ENCODE measurements at places on chromosomes 7 and 10.

DNA sequence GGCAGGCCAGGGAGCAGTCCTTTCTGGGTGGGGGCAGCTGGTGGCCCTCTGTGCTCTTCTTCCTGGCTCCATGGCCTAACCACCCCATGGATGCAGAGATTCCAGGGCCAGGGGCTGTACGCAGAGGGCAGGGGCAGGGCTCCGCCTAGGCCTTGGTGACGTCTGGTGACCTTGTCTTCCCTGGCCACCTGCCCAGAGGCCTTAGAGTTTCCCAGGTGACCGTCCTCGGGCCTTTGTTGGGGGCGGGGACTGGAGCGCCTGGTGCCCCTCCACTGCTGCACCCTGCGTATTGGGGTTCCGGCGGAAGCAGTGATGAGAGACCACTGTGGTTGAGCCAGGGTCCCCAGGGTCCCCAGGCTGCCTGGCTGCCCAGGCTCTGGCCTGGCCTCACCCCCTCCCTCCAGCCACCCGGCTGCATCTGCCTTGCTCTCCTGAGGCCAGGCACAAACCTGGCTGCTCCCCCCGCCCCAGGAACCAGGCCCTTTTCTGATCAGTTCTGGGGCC lies 10.3 kb downstream of the PWWP2B start:
- no peak for DNase-seq

- DNase-seq = no peak
These were observed 213.7 kb downstream of the GFRA1 start for GRCh38 chr10:116059320-116059719.

GRCh38 chr7:135748770-135749169 lies at the start of gene FAM180A:
FAM180A (minus strand) TSS chr7:135748813; CDS start chr7:135748580, 233 bp downstream.
- DNase-seq = no peak

DNA sequence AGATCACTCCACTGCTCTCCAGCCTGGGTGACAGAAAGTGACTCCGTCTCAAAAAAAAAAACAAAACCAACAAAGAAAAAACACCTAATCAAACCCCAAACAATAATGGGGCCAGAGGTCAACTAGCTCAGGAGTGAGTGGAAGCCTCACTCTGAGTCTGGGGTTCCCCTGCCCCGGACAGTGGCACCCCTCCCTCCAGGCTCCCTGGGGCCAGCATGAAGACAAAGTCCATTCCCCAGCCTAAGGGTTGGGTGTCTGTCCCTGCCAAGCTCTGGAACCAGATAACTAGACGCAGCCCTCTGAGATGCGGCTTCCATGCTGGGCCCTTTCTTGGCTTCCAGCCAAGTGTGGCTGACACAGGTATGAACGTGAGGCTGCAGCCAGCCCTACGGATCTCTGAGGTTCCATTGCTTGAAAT lies 1.7 kb upstream of the FUOM start:
- no peak for DNase-seq

GRCh38 chr10:31204090-31204489 lies 114.9 kb upstream of the ZEB1 start:
- DNase-seq = no peak

DNA sequence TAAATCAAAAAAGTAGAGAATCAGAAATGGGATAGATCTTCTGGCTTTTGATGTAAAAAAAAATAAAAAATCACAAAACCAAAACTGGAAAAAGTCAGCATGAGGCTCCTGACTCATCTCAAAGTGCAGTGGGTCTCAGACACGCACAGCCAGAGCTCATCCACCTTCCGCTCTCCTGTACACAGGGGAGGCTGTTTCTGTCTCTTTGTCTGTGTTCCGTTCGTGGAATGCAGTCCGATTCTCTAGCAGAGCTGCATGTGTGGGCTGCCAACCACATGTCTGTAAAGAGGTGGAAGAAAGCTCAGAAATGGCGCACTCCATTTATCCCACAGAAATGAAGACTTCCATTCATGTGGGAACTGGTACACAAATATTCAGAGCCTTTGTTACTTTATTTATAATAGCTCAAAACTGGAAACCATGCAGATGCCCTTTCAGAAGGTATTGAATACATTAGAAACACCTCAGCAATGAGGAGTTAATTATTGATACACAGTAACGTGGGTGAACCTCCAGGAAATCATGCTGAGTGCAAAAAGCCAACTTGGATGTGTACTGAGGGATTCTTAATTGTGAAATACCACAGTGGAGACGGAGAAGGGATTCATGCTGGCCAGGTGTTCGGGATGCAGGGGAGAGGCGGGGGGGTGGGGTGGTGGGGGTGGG lies 123.3 kb downstream of the TRRAP start:
- no peak for DNase-seq

- DNase-seq = no peak
These were observed 287.2 kb downstream of the CAMK1D start for GRCh38 chr10:12636571-12636970.

DNA sequence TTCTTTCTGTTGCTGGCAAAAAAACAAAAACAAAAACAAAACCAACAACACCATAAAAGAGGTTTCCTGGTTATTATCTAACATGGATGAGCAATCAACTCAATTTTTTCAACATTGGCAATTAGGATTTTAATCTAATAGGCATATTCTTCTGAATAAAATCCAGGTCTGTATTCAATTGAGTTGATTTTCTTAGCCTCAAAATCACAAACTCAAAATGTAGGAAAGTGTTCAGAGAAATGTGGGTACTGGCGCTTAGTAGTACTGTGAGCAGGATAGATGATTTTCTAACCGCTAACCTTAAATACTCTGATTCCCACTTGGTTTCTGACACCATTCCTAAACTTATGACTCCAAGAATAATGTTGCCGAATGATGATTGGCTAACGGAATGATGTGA lies 5.6 kb downstream of the WNT16 start:
- DNase-seq = no peak

- DNase-seq = peak; percentile 18
These were observed 78.3 kb upstream of the NRP1 start for GRCh38 chr10:33412653-33413361.

- DNase-seq = no peak
These were observed 187.2 kb upstream of the MBL2 start for GRCh38 chr10:52959810-52960209.

DNA sequence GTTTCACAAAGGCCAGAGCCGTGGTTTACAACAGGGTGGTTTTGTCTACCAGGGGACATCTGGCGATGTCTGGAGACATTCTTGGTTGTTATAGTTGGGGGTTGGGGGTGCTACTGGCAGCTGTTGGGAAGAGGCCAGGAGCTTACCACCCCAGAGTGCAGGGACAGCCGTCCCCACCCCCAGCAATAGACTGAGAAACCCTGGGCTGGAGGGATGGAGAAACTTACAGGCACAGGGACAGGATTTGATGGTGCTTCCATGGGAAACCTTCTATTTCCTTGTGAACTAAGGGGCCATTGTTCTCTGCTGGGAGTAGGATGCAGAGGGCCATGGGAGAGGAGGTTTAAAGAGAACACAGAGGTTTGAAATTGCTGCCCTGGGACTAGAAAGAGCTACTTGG lies 10.9 kb downstream of the ADCK2 start:
- no peak for DNase-seq

GRCh38 chr10:111175787-111176186 lies 99.0 kb downstream of the ADRA2A start:
- no peak for DNase-seq

GRCh38 chr10:113042868-113043267 lies 92.8 kb downstream of the TCF7L2 start:
- no peak for DNase-seq

DNA sequence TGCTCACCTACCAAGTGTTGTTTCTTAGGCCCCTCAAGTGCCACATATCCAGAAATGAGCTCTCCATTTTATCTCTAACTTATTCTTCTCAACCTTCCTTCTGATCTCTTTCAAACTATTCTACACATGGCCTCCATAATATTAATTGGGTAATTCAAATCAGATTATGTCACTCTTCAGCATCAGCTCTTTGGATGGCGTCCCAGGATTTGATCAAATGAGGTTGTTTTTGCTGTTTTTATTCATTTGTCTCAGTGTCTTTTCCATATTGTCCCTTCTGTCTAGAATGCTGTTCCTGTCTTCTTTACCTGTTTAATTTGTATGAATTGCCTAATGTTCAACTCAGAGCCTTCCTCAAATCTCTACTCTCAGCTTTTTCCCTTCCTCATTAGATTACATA lies 234.6 kb upstream of the CXCL12 start:
- DNase-seq = no peak

- peak; percentile 54 for DNase-seq
These were observed 393 bp downstream of the ZNF467 start for GRCh38 chr7:149772956-149773434.

DNA sequence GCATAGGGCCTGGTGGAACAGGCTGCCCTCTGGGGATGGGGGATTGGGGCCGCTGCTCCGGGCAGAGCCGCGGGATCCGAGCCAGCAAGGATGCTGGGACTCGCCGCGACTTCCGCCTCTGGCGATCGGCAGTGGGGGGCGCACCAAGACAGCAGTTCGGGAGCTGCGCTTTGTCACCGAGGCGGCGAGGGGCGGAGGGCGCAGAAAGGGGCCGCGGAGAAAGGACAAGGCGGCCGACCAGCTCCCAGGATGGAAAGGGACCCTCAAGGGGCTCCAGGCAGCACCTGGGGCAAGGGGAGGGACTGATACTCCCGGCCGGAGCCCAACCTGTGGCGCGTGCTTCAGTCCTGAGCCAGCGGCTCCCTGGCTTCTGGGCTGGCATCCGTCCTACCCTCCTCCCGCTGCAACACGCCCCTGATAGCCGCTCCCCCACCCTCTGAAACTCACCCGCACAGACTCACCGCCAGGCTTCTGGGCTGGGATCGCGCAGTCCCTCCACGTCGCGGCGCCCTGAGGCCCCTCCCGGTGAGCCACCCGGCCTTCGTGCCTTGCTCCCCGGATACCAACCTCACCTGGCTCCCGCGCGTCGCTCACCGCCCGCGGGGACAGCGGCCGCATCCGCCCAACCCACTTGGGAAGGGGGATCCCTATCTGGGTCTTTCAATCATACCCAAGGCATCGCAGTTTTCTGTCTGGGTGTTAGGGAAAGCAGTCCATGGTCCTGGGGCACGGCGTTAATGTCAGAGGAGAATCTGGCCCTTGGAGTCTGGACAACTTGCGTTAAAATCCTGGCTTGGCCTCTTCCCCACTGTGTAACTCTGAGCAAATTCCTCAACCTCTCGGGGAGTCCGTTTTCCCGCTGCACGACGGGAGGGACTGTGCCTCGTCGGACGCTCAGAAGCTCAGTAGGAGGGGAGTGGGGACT lies 7.0 kb upstream of the EVX1 start:
- DNase-seq = peak; percentile 44

- no peak for DNase-seq
These were observed 27.3 kb upstream of the INHBA start for GRCh38 chr7:41730161-41730560.

GRCh38 chr10:13327534-13327933 lies 20.6 kb downstream of the SEPHS1 start:
- DNase-seq = no peak

DNA sequence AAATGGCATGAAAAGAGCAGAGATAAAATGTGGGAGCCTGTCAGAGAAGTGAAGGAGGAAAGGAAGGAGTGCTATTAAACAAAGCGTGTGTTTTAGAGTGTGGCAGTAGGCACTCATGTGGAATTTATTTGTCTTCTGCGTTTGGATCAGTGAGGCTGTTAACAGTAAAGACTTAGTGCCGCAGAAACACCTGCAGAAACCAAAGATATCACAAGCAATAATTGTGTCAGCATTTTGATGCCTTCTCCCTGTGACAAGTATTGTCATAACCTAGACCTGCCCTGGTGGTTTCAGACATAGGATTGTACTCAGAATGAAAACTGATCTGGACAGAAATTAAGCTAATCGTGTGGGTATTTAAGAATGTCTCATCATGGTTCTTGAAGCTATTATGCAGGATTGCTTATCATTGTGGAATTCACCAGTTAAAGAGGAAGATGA lies 191.0 kb downstream of the CAMK1D start:
- DNase-seq = no peak

DNA sequence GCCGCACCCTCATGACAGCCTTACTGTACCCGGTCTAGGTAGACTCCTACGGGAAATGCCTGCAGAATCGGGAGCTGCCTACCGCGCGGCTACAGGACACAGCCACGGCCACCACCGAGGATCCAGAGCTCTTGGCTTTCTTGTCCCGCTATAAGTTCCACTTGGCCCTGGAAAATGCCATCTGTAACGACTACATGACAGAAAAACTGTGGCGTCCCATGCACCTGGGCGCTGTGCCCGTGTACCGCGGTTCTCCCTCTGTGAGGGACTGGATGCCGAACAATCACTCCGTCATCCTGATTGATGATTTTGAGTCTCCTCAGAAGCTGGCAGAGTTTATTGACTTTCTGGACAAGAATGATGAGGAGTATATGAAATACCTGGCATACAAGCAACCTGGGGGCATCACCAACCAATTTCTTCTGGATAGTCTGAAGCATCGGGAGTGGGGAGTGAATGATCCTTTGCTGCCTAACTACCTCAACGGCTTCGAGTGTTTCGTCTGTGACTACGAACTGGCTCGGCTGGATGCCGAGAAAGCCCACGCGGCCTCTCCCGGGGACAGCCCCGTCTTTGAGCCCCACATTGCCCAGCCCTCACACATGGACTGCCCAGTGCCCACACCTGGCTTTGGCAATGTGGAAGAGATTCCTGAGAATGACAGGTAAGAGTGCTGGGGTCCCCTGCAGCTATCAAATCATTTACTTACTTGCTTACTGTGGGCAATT lies 8.5 kb upstream of the CHCHD1 start:
- DNase-seq = peak; percentile 51

- DNase-seq = no peak
These were observed 239.9 kb upstream of the ZMIZ1 start for GRCh38 chr10:78828647-78829539.

DNA sequence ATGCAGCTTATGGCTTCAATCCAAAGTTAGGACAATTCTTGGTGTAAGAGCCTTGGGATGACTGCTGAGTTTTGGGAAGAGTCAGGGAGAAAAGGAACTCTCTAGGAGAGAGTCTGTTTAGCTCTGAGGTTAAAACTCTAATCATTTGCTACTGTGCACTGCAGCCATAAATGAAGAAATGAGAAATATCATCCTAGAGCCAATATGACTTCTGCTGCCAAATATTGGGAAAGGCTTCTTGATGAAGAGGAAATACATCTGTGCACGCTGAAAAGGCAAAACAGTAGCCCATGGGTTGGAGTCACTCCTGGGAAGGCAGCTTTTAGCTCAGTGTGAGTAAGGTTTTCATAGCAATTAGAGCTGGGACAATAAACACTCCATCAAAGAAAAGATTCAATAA lies 308.8 kb downstream of the SFMBT2 start:
- no peak for DNase-seq

GRCh38 chr7:139821349-139822105 lies 7.5 kb upstream of the TBXAS1 start:
- no peak for DNase-seq

GRCh38 chr7:151793531-151793951 lies 83.4 kb downstream of the PRKAG2 start:
- no peak for DNase-seq

DNA sequence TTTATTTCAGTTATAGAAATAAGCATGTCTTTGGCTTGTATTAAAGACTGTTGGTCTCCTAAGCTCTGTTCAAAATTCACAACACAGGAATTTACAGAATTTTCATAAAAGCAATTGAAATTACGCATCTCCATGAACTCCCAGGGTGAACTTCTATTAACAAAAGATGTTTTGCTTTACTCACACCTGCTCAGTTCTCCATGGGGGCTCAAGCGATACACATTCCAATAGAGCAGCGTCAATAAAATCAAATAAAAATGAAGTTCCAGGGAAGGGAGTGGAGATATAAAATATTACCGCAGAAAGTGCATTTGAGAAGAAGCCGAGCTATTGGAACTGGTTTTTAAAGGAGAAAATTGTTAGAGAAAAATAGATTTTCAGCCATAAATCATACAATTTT lies 41.5 kb upstream of the ZNF438 start:
- no peak for DNase-seq

- DNase-seq = no peak
These were observed 575.2 kb downstream of the KCNMA1 start for GRCh38 chr10:77062381-77062780.

GRCh38 chr10:37871143-37871542 lies 13.7 kb upstream of the ZNF248 start:
- no peak for DNase-seq

All from stimulated activated CD4-positive, alpha-beta T cell treated with anti-CD3 and anti-CD28 coated beads, Interleukin-15, amount 100 ng/mL, for 24 hours (primary cell).